ENCODE measurements at places on chromosomes 7 and 10. TPM values are rescaled to one million over a fixed set of nuclear protein-coding genes. Genes with fewer than 3 reads are reported as not detected.

DNA sequence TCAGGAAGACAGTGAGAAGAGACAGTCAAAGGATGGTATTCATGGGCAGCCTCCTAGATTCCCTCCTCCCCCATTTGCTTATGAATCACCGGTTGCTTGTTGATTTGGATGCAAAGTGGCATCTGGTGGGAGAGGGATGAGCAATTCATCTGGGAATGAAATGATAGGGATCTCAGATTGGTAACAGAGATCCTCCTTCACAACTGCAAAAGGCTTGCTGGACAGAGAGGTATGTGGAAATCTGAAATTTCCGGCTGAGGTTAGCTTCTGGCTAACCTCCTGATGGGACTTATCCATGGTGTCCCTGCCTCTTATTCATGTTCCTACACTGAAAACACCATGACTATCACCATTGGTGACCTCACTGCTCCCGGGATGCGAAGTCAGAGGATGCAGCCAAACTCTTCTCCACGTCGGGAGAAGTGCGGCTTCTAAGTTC is 48.4 kb upstream of the PODXL start:
- H3K27me3 ChIP-seq: peaks cover 32% of the 10 kb centered on the region
- H3K4me3 ChIP-seq: no peak overlapping the region
- H3K36me3 ChIP-seq: no peaks in the 10 kb centered on the region
- peaks cover 6% of the 10 kb centered on the region for H3K4me1 ChIP-seq
- no peak overlapping the region for H3K27ac ChIP-seq

- H3K27ac ChIP-seq: no peak overlapping the region
- peaks cover 20% of the 10 kb centered on the region for H3K4me1 ChIP-seq
- DNase-seq: no peak
- peaks cover 43% of the 10 kb centered on the region for H3K27me3 ChIP-seq
Observed at GRCh38 chr10:101570428-101571270, 17.4 kb downstream of the POLL start.

GRCh38 chr10:131424053-131424452 is 112.5 kb upstream of the TCERG1L start:
- H3K4me3 ChIP-seq: no peak overlapping the region
- no peaks in the 10 kb centered on the region for H3K4me1 ChIP-seq
- no peak for DNase-seq
- H3K27ac ChIP-seq: no peak overlapping the region
- no peaks in the 10 kb centered on the region for H3K27me3 ChIP-seq

- H3K27ac ChIP-seq: no peak overlapping the region
- DNase-seq: no peak
- no peaks in the 10 kb centered on the region for H3K36me3 ChIP-seq
- no peaks in the 10 kb centered on the region for H3K4me1 ChIP-seq
- no peak overlapping the region for H3K4me3 ChIP-seq
Observed at GRCh38 chr10:107727767-107728317, 563.3 kb upstream of the SORCS1 start.

DNA sequence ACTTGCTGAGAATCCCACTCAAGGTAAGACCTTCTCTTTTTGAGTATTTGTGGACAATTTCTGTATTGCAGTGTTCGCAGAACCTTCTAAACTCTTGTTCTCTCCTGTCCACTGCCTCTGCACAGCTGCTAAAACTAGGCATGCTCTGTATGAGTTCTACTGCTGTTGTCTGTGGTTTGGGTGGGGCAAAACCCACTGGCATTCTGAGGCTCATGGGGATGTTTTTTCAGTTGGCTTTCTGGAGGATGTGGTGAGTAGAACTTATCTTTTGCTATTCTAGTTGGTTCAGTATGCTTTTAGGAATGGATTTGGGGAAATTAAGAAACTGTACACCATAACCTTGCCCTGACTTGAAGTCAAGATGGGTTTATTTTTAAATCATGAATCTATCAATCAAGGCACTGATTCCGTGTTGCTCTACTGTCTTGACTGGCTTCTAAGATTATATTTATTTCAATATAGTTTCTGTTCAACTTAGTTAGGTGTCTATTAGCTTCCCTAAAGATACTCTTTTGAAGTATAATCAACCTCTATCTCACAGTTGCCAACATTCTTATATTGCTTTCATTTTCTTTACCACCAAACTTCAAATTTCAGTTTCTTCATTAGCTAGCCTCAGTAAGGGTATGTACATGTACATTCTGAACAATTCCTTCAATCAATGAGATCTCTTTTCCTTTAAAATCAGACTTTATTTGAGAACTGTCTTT is 25.0 kb upstream of the C1GALT1 start:
- peaks cover 4% of the 10 kb centered on the region for H3K36me3 ChIP-seq
- H3K27ac ChIP-seq: peak overlapping the region; percentile 41
- peak; percentile 54 for DNase-seq
- peak overlapping the region; percentile 73 for H3K4me3 ChIP-seq

GRCh38 chr10:29204070-29204800 is 84.6 kb upstream of the LYZL1 start:
- H3K4me1 ChIP-seq: no peaks in the 10 kb centered on the region
- no peak overlapping the region for H3K27ac ChIP-seq
- H3K4me3 ChIP-seq: no peak overlapping the region

GRCh38 chr7:151007469-151007898 is 16.7 kb downstream of the NOS3 start:
- peak overlapping the region; percentile 72 for H3K4me3 ChIP-seq
- no peaks in the 10 kb centered on the region for H3K27me3 ChIP-seq

DNA sequence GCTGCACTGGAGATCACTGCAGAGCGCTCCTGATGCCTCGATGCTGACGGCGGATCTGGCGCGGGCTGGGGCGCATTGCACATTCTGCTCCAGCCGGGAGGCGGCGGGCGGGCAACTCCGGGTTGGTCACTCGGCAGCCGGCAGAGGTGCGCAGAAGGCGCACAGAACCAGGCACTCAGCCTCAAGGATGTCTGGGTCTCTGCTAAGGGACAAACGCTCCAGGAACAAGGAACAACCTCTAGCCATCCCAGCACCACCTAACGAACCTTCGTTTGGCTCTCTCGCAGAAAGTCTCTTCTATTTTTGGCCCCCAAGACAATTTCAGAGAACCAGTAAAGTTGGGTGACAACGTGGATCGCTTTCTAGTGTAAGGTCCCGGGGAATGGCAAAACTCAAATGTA is 254.6 kb downstream of the OTUD1 start:
- peak; percentile 46 for DNase-seq
- peak overlapping the region; percentile 67 for H3K4me3 ChIP-seq
- no peaks in the 10 kb centered on the region for H3K36me3 ChIP-seq
- H3K27ac ChIP-seq: no peak overlapping the region

- peak overlapping the region; percentile 52 for H3K27ac ChIP-seq
- no peak for DNase-seq
- peaks cover 52% of the 10 kb centered on the region for H3K4me1 ChIP-seq
- H3K4me3 ChIP-seq: no peak overlapping the region
- no peaks in the 10 kb centered on the region for H3K36me3 ChIP-seq
Observed at GRCh38 chr10:110216942-110217661, 9.7 kb downstream of the MXI1 start.

GRCh38 chr10:97042716-97043562 is 142.8 kb downstream of the SLIT1 start:
- no peak for DNase-seq
- H3K4me1 ChIP-seq: peaks cover 3% of the 10 kb centered on the region
- no peaks in the 10 kb centered on the region for H3K36me3 ChIP-seq
- no peak overlapping the region for H3K27ac ChIP-seq
- no peak overlapping the region for H3K4me3 ChIP-seq

DNA sequence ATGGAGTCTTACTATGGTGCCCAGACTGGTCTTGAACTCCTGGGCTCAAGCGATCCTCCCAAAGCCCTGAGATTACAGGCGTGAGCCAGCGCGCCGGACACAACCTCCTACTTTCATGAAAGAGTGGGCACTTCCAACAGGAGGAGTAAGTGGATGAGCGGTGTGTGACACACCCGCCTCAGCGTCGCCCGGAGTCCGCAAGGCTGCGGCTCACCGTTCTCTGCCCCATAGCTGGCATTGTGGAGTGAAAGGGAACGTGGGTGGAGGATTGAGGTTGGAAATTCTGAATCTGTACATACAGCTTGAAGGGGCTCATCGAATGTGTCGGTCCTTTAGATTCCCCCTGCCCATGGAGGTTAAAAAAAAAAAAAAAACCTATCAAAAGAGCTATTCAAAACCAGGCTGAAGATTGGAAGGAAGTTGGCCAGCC is 524 bp upstream of the PRXL2A start:
- peak; percentile 56 for DNase-seq
- no peaks in the 10 kb centered on the region for H3K36me3 ChIP-seq
- H3K27ac ChIP-seq: peak overlapping the region; percentile 98
- peak overlapping the region; percentile 99 for H3K4me3 ChIP-seq

DNA sequence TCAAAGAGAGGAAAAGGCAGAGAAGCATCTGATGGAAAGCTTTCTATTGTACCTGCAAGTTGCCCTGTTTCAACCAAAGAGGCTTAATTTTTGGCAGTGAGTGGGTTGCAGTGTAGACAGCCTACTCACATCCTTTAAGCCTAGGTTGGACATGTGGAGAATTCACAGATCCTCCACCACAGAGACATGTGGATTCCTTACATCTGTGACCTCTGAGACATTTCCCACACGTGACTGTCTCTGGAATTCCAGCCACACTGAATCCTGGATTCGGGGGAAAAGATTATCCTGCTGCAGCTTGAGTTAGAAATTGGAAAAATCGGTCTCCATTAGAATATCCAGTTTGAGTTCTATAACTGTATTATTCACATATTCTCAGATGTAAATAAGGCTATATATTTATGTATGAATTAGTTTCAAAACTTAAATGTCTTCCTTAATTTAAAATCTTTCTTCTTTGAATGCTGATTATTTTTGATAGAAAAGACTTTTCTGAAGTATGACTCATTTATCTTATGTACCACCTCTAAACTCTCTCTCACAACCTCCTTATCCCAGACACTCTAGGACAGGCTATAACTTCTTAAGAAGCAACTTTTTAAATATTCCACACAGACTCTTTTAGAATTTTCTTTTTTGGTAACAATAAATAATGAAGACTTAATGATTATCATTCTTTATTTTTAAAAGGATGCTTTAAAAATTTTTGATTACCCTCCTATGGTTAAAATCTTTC is 123.3 kb downstream of the TWIST1 start:
- no peaks in the 10 kb centered on the region for H3K4me1 ChIP-seq
- H3K36me3 ChIP-seq: no peaks in the 10 kb centered on the region
- DNase-seq: no peak
- no peaks in the 10 kb centered on the region for H3K27me3 ChIP-seq

DNA sequence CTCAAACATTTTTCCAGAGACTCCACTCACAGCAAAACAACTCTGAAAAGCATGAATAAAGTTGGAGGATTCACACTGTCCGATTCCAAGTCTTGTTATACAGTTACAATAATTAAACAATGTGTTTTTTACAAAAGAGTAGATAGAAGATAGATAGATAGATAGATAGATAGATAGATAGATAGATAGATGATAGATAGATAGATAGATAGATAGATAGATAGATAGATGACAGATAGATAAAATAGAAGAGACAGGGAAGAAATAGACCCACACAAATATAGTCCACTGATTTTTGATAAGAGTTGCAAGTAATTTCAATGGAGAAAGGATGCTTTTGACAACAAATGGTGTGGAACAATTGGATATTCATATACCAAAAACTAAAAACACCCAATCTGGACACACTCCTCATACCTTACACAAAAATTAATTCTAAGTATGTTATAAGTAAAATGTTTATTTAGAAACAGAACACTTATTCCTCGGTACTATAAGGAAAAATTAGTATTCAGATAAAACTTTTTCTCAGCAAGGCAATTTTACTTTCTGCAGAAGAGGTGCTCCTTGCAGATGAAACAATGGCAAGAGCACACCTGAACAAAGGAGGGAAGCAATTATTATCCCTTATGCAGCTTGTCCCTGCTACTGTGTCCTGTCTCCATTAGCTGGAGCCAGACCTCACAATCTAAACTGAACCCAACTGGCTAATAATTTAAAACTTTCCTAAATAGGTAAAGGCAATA is 5.7 kb upstream of the TAS2R39 start:
- H3K4me3 ChIP-seq: no peak overlapping the region
- H3K4me1 ChIP-seq: no peaks in the 10 kb centered on the region

DNA sequence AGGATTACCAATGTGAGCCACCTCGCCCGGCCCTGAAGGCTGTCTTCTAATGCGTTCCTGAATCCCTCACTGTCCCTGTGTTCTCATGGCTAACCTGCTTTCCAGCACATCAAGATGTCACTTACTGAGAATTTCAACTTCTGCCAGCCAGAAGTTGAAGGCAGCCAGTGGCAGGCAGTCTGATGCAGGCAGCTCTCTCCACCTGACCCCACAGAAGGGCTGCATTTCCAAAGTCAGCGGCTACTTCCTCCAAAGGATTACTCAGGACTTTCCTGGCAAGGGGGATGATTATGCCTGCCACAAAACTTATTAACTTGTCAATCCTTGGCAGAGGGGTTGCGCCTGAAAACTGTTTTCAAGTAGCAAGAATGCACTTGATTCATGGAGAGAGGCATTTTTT is 1219.4 kb downstream of the TYW1 start:
- no peak for DNase-seq
- H3K4me3 ChIP-seq: no peak overlapping the region
- no peaks in the 10 kb centered on the region for H3K27me3 ChIP-seq

GRCh38 chr7:116329686-116330503 is 119.6 kb downstream of the TES start:
- no peak for DNase-seq
- H3K4me3 ChIP-seq: no peak overlapping the region
- no peaks in the 10 kb centered on the region for H3K36me3 ChIP-seq
- H3K27me3 ChIP-seq: peaks cover 8% of the 10 kb centered on the region
- H3K4me1 ChIP-seq: no peaks in the 10 kb centered on the region
- H3K27ac ChIP-seq: no peak overlapping the region

DNA sequence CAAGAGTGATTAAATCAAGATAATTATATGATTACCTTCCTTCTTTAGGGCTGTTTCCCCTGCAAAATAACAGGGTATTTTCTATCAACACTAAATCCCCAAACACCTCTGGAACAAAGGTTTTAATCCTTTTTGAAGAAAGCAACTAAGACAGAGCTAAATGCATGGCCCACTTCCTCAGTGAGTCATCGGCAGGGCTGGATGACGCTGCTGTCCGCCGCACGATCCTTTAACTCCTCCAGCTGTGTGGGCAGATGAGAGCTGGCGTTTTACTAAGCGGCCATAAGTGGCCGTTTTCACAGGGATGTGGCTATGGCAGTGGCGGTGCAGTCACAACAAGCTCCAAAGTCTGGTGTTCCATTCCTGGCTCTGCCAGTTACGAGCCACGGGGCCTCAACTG is 76.0 kb upstream of the C1QL3 start:
- DNase-seq: no peak
- no peaks in the 10 kb centered on the region for H3K27me3 ChIP-seq
- H3K27ac ChIP-seq: no peak overlapping the region
- H3K36me3 ChIP-seq: peaks cover 4% of the 10 kb centered on the region
- H3K4me3 ChIP-seq: no peak overlapping the region

- H3K4me3 ChIP-seq: no peak overlapping the region
- no peak for DNase-seq
- no peaks in the 10 kb centered on the region for H3K36me3 ChIP-seq
- H3K4me1 ChIP-seq: peaks cover 13% of the 10 kb centered on the region
- H3K27ac ChIP-seq: no peak overlapping the region
Observed at GRCh38 chr7:134552105-134552504, 3.2 kb downstream of the AKR1B15 start.

RPEL1 gene
- not detected for total RNA-seq

GAD2 gene
- not detected for total RNA-seq

CCL24 gene
- not detected for total RNA-seq

LRIT1 gene
- total RNA-seq: not detected

CRYGN gene
- total RNA-seq: 0.35 TPM

Data from activated T-cell treated with anti-CD3 and anti-CD28 coated beads, Interleukin-2, amount 50 U/mL, for 72 hours (primary cell).